ENCODE measurements at places on chromosomes 3 and 15.

DNA sequence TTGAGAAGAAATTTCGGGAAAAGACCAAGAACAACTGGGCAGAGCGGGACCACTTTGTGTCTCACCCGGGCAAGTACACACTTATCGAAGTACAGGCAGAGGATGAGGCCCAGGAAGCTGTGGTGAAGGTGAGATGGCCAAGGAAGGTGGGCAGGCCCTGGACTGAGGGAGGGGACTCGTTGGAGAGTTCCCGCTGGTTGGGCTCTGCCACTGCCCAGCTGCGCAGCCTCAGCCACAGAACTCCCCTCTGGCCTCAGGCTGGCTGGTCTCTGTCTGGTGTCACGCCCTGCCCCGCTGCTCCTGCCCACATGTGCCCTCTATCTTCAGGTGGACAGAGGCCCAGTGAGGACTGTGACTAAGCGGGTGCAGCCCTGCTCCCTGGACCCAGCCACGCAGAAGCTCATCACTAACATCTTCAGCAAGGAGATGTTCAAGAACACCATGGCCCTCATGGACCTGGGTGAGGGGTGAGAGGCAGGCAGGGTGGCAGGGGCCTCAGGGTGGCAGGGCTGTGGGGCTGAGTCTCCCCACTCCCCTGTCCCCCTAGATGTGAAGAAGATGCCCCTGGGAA, 2.4 kb downstream of the PARP3 start:
- no peak for DNase-seq

DNA sequence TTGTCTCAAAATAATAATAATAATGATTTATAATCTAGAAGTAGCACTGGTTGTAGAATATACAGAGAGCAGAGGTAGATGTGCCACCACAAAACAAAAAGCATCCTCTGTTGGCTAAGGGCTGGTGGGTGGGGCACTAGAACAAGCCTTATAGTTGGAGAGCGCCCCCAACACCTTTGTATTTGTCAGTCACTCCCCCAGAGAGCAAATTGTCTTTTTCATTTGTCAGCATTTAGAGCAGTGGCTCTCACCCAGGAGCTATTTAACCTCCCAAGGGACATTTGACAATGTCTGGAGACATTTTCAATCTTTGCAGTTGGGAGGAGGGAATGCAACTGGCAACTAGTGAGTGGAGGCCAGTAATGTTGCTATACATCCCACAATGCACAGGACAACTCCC, 6.3 kb downstream of the KAT2B start:
- no peak for DNase-seq

GRCh38 chr15:60957111-60957510, 272.0 kb downstream of the RORA start:
- no peak for DNase-seq

GRCh38 chr15:93029214-93029835, 59.7 kb downstream of the RGMA start:
- no peak for DNase-seq

- DNase-seq: no peak
Observed at GRCh38 chr3:46406788-46407611, at the start of the genes CCR5AS and CCRL2. TSS of gene CCR5AS (minus strand) at chr3:46407066. TSS of gene CCRL2 (plus strand) at chr3:46407259. CDS start at chr3:46408080, 821 bp downstream.

GRCh38 chr3:100645913-100646312, 36.5 kb downstream of the ADGRG7 start:
- DNase-seq: no peak

DNA sequence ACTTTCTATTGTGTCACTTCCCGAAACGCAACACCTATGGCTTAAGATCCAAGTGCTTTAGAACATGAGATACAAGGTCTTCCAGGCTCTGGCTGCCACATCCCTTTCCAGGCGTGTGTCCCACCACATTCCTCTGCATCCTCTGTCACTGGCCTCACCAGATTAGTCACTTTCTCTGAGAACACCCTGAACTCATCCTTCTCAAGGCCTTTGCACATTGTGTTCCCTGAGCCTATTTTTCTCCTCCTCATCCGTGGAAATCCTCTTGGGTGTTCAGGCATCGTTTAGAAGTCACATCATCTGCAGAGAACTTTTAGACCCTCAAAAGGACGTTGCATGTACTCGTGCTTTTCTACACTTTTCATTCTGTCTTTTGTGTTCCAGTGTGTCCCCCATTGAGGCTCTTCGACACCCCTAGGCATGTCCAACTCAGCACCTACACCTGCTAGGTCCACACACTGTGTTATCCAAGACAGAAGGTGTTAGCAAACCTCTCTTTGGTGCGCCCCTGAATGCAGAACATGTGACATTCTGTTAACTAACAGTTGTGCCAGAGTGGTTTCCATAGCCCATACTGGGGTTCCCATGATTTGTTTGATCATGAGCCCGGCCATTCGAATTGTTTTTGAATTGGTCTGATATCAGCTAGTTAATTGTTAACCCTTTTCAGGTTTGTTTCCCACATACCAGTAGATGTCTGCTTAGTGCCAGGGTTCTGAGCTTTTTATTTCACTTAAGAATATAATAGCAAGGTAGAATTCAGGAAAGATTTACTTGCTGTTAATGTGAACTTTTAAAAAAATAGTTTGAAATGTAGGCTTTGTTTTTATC, 67.2 kb downstream of the LPP start:
- DNase-seq: no peak

DNA sequence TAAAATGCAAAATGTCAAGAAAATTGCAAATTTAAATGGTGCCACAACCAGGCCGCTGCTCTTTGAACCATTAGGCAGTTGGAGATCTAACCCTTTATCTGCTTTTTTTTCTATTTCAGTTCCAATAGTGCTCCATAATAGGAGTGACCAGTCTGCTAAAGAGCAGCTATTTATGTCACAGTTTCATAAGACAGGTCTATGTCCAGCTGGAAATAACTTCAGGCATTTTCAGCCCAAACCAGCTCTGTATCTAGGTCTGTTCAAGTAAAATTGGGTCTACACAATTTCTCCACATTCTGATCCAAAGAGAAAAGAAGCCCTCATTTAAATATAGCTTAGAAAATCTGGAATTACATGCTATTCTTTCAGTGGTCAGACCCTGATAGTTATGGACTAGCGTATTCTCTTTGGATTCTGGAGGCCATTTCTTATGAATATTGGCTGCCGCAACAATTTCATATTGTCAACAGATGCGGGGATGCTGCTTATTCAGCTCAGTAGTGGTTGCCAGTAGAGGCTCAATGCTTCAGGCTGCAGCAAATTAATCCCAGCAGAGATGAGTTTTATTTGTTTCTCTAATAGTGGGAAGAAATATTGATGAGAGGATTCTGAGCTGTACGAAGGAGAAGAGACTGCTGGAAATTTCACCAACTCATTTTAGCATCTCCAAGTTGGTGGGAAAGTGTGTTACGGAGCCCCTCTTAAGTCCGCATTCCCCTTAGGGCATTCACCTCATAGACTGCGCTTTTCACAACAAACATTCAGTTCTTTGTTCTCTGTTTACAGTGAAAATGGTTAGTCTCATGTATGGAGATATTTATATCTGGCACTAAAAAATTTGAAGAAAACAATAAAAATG, 887.0 kb downstream of the ROBO1 start:
- DNase-seq: no peak

- DNase-seq: no peak
Observed at GRCh38 chr15:69921626-69922619, 175.8 kb downstream of the TLE3 start.

- no peak for DNase-seq
Observed at GRCh38 chr3:37308247-37308646, 133.9 kb upstream of the LRRFIP2 start.

- DNase-seq: no peak
Observed at GRCh38 chr3:149021830-149022229, 30.5 kb downstream of the GYG1 start.

DNA sequence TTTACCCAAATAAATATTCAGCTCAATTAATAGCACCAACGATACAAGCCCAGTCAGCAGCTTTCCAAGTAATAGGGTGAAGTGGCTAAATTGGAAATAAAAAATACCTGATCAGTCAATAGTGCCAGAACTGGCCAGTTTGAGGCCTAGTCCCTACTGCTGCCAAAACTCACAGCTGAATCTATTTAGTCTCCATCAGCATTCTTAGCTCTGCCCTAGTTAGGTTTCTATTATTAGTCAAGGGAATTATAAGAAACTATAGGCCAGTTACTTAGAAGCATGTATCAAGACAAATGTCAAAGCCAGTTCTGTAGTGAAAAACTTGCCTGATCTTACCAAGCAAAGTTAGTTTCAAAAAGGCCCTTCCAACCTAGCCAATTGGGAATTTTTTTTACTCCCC, 146.2 kb upstream of the ZBTB20 start:
- DNase-seq: no peak

GRCh38 chr3:21729888-21730459, 21.0 kb downstream of the ZNF385D start:
- no peak for DNase-seq

DNA sequence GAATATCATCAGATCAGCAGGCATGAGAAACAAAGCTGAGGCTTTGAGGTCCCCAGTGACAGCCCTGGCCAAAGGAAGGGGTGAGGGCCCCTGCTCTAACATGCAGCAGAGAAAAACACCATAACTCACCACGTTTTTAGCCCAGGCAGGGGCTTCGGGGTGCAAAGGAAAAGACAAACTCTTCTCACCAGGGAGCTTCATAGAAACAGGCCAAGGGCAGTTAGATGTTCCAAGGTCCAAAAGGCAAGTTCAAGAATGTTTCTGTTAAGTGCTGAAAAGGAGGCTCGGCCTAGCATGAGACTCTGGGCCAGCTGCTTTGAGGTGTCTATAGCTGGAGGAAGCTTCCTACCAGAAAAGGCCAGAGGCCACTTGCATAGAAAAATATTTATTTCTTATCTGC, 608.4 kb upstream of the CFAP20DC start:
- no peak for DNase-seq

- DNase-seq: no peak
Observed at GRCh38 chr3:69385723-69386555, at the start of gene FRMD4B. TSS of gene FRMD4B (minus strand) at chr3:69386088. CDS start at chr3:69385989, 99 bp downstream.

- no peak for DNase-seq
Observed at GRCh38 chr3:189625572-189625971, 5.6 kb upstream of the TP63 start.

DNA sequence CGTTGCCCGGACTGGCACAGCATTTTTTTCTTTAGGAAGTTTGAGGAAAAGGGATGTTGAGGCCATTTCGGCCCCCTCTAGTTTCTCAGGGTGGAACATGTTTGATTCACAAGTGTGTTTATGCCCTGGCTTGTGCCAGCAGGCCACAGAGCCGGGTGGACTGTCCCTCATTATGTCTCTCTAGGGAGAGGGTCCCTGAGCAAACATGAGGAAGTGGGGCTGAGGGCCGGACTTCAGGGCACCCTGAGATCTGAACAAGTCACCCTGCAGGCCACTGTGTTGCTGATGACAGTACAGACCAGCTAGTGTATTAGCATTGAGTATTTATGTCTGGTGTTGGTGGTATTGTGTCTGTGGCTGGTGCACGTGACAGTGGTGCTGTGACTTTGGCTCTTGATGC, 34.9 kb downstream of the RNU5B-1 start:
- no peak for DNase-seq

- no peak for DNase-seq
Observed at GRCh38 chr15:41022487-41023090, 69.3 kb downstream of the CHAC1 start.

GRCh38 chr3:40398346-40398745, 11.4 kb downstream of the ENTPD3 start:
- no peak for DNase-seq

- no peak for DNase-seq
Observed at GRCh38 chr15:70499791-70500190, 263.6 kb downstream of the UACA start.

GRCh38 chr3:147937341-147937740, 528.2 kb downstream of the ZIC1 start:
- no peak for DNase-seq

- no peak for DNase-seq
Observed at GRCh38 chr3:167684388-167684993, 30.7 kb upstream of the WDR49 start.

All from omental fat pad (tissue), 4 donors.